ENCODE measurements at places on chromosomes 3 and 15.

GRCh38 chr3:16369276-16369675, 104.3 kb downstream of the OXNAD1 start:
- DNase-seq = no peak

GRCh38 chr3:136818191-136818768, 646 bp upstream of the SLC35G2 start:
- DNase-seq = peak; percentile 44

DNA sequence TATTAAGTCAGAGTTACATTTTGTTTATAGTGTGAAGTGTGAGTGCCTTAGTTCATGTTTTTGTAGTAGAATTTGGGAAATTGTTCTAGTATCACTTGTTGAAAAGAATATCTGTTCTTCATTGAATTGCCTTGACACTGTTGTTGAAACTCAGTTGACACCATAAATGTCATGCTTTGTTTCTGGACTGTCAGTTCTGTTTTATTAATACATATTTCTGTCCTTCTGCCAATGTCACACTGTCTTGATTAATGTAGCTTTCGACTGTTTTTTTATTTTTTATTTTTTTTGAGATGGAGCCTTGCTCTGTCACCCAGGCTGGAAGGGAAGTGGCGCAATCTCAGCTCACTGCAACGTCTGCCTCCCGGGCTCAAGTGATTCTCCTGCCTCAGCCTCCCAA, 59.1 kb downstream of the CHD2 start:
- DNase-seq = no peak

DNA sequence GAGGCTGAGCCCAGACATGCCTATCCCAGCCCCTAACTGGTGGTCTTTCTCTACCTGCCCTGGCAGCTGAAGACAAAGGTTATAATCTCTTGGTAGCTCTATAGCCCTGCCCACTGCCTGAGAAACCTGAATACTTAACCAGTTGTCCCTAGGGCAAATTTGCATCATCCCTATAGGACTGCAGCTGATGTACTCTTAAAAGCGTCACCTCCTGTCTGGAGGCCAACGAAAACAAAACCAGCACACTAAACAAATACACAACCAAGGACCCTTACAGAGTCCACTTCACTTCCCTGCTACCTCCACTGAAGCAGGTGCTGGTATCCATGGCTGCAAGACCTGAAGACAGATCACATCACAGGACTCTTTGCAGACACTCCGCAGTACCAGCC, 98.0 kb downstream of the KCNAB1 start:
- DNase-seq = no peak

DNA sequence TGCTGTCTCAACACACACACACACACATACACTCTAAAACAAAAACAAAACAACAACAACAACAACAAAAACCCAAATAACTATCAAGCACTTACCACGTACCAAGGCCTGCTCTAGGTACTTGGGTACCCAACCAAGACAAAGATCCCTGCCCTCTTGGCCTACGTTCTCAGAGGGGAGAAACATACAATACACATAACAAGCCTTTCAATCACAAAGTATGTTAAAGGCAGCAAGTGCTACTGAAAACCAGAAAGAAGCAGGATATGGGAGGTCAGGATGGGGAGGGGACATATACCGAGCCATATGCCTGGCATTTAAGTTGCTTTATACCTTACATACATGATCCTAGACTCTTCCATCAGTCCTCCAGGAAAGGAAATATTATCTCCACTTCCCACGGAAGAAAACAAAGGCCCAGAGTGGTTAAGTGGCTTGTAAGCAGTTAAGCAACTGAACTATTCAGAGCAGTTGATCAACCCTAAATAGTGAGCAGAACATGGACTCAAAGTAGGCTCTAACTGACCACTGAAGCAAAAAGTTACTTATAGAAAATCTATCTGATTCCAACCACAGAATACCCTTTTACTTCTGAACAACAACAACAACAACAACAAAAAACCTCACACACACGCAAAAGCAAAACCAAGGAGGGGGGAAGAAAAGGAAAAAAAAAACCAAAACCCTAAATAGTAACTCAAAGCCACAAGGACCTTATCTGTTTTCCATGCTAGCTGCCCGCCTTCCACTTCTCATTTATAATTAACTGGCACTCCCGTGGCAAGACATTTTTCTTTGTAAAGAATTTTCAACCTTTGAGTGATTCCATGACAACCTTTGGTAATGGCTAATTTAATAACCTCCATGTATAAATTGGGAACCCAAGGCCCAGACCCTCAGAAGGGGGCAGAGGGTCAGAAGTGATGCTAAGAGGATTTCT, 21.0 kb downstream of the PRICKLE2 start:
- DNase-seq = no peak

DNA sequence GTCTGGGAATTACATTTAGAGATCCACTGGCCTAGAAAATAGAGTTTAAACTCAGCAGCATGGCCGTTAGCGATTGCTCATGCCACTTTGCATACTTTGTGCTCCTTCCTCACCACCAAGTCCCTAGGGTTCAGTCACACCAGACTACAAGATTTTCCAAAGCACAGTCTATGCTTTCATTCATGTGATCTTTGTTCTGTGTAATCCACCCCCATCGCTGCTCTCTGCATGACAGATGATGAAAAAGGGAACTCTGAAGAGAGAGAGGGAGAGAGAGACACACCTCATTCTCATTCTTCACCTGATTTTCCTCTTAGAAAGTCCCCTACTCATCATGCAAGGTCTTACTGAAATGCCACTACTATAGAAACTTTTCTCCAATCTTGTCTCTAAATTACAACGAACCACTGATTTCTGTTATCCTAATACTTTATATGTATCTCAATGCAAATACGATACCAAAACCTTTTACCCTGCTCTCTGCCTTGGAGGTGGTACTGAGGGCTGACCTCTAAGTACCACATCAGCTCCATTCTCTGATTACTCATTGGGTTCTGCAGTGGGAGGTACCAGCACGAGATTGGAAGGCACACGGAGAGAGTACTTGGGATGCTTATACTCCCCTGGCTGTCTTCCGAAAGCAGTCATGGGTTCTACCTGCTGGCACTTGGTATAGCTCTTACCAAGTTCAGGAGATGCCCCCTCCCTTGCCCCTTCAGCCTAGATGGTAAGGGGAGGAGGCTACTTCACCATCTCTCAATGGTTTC, 1.1 kb upstream of the PARP15 start:
- DNase-seq = no peak

DNA sequence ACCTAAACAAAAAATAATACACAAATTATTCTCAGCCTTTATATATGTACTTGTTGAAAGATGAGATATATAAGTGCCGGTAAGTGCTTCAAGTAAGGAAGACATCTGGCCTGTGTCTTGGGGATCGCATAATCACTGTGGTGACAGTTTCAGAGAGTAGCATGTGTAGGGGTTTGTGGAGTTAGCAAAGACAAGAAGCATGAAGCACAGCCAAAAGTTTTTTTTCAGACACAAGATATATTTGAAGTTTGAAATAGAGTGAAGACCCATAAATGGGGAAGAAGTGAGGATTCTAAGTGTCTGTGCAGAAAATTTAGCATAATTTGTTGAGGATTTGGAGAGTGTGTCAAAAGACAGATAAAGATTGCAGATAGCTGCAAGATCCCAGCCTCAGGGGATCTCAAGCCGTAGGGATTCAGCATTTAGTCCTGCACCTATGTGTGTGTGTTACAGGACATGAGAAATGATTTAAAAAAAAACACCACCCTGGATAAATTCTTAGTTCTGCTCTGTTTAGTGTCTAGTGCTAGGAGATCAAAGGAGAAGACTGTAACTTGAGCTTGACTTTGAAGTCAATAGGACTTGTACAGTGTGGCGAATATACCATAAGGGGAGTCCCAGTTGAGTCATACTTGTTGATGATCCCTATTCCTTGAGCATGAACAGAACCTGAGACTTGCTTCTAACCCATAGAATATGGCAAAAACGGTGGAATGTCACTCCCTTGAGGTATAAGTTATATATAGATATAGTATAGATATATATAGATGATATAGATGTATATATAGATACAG, 123.9 kb upstream of the GRM7 start:
- DNase-seq = no peak

DNA sequence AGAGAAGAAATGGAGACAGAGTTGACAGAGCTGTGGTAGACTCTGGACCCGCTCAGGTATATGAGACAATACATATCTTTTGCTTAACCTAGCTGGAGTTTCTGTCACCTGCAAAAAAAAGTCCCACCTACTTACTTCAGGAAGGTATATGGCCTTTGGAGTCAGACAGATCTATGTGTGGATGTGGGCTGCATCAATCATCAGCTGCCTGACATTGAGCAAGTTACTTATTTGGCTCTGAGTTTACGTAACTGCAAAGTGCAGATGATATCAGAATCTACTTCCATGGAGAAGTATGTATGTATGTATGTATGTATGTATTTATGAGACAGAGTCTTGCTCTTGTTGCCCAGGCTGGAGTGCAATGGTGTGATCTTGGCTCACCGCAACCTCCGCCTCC, 124.3 kb downstream of the MYLK start:
- no peak for DNase-seq

DNA sequence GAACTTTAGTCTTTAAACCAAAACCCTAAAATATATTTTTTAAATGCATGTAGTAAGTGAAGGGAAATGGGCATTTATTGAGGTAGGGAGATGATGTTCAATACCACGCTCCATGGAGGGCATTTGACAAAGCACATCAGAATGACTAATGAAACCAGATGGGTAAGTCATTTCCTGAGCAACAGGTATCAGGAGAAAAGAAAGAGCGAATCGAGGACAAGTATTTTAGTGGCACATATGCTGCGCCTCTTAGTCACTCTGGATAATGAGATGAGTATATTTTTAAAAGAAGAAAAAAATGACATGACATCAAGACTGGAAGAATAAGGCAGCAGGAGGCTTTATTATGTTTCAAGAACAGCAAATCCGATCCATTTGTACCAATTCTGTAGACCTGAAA, 129.0 kb upstream of the ARHGEF3 start:
- no peak for DNase-seq

GRCh38 chr15:101099183-101099582, 152.7 kb downstream of the CHSY1 start:
- no peak for DNase-seq

DNA sequence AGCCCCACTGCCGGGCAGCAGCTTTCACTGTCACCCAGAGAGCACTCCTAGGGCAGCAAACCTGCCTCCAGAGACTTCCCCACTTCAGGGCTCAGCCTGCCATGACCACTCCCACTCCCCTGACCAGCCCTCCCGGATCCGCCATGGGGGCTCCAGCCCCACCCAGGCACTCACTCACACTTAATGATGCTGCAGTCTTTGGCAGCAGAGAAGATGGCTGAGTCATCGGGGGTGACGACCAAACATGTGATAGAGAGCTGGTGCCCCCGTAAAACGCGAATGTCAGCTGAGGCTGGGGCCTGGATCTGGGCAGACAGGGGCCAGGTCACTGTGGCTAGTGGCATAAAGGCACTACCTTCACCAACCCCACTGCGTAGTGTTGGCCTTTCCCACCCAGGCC, 4.7 kb downstream of the RRP9 start:
- DNase-seq = no peak

GRCh38 chr3:66948041-66948440, 50.1 kb upstream of the KBTBD8 start:
- peak; percentile 6 for DNase-seq

- no peak for DNase-seq
Measured at GRCh38 chr3:139970526-139970925, 35.5 kb downstream of the CLSTN2 start.

DNA sequence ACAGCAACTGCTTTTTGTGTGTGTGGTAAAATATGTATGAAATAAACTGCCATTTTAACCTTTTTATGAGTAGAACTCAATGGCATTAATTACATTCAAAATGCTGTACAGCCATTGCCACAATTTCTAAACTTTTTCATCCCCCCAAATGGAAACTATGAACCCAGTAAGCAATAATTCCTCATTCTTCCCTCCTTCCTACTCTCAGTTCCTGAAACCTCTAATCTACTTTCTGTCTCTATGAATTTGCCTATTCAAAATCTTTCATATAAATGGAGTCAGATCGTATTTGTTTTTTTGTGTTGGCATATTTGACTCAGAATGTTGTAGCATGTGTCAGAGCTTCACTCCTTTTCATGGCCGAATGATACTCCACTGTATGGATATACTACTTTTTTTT, 5.3 kb upstream of the BLM start:
- no peak for DNase-seq

DNA sequence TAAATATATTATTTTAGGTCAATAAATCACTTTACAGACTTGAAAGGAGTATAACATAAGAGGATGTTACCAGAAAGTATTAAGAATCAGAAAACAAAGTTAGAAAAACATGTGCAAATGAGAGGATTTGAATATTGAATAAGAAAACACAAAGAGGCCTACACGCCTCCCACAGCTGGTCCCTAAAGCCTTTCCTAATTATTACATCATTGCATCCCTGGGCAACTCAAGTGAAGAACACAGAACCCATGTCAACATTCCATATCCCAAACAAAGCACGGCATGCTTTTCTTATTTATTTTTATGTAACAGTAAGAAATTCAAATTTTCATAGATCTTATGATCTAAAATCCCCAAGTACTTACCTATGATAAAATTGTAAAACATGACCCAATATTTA, 61.2 kb downstream of the HERC1 start:
- DNase-seq = no peak

DNA sequence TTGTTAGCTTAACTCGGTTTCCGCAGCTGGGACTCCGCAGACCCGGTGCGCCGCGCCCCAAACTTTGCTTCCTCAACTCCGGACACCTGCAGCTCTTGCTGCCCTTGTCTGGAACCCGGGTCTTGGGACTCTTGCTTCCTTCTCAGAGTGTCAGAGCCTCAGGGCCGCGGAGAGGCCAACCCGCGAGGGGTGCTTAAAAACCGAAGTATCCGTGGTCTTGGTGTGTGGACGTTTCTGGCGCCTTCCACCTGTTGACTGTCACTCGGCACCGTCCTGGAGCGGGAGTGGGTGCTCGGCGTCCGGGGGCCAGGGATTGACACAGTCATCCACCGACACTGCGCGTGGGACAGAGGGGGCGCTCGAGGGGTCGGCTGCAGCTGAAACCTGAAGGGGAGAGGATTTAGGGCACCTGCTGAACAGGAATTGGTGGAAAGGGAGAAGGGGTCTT, 386 bp downstream of the SQOR start:
- DNase-seq = peak; percentile 56

GRCh38 chr3:15332405-15333098, at the start of gene SH3BP5:
TSS of gene SH3BP5 (minus strand) at chr3:15332586. CDS start at chr3:15332408, 178 bp downstream.
- DNase-seq = peak; percentile 62

DNA sequence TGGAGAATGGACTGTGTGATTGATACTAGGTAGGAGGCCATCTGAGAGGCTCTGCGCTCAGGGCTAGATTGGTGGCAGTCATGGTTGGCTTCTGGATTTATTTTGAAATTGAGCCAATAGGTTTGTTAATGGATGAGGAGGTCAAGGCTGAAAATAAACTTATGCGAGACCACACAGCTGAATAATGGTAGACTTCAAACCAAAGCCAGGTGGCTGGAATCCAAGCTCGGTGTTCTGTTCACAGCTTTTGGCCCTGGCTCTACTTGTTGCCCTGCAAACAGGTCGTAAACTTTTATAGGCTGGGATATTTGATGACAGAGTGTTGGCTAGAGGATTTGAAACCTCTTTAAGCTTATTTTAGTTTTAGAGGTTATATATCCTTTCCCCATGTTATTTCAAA, 160.4 kb downstream of the CHL1 start:
- DNase-seq = no peak

GRCh38 chr3:122146466-122146865, 37.0 kb upstream of the CASR start:
- peak; percentile 80 for DNase-seq

- DNase-seq = no peak
Measured at GRCh38 chr3:48598323-48599076, 3.4 kb upstream of the COL7A1 start.

- no peak for DNase-seq
Measured at GRCh38 chr15:59352683-59353082, 20.0 kb downstream of the MYO1E start.

GRCh38 chr3:30996467-30996866, 102.0 kb upstream of the GADL1 start:
- DNase-seq = no peak

Data from T-helper 2 cell (primary cell).